Activated T-cell treated with anti-CD3 and anti-CD28 coated beads, Interleukin-2, amount 50 U/mL, for 72 hours (primary cell): ENCODE measurements at places on chromosomes 1 and 21.

DNA sequence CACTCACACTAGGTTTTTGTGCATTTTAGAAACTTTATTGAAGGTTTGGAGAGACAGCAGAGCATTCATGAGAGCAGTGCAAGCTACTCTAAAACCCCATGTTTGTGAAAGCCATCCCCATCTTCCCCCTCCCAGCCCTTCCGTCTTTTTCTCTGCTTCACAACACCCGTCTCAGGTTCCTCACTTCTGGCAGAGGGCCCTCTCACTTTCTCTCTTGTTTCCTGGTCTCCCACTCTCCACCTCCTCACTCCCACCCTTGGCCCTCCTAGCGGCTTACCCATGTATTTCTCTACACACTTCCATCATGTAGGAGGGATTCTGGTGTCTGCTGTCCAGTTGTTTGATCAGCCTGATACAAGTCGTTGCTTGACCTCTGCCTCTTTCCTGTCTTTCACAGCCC is 92.7 kb downstream of the LRRC8C start:
- no peak for DNase-seq

DNA sequence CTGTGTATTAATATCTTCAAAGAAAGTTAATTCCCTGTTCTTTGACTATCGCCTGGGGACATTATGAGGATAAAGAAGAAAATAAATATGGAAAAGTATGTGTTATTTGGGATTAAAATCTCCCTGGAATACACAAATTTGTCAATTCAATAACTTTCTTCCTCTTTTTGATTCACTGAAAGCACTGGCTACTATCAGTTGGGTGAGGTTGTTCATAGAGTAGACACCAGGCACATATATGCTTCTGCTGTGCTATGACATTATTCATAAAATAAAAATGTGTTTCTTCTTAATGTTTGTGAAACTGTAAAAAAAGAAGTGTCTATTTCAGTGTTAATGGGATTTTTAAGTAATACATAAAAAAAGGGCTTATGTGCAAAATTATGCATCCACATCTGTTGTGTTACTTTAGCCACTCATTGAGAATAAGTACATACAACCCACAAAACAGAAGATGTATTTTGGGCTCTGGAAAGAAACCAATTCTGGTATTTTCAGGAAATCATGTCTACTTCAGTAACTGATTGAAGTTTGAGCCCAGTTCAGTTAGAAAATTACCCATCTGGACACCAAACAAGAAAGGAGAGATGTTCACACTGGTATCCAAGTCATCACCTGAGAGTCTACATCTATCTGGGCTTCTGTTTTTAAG is 169.4 kb downstream of the GABPA start:
- no peak for DNase-seq

- DNase-seq = no peak
Measured at GRCh38 chr21:35332841-35333426, 283.8 kb upstream of the RUNX1 start.

DNA sequence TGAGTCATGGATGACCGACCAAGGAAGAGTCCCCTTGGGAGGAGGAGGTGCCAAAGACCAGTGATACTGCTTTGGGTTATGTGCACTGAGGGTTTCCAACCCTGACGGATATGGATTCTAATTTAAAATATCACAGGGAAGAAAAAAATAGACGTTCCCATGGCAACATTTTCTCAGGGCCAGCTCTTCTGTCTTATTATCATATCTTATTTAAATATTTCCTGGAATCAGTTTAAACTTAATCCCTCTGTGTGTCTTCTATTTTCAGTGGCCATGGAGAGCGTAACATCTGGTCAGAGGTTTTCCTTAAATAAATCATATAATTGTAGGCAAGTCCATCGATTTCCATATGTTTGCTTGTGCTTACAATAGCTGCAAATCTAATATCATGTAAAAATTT is 205.4 kb upstream of the FMN2 start:
- DNase-seq = no peak

DNA sequence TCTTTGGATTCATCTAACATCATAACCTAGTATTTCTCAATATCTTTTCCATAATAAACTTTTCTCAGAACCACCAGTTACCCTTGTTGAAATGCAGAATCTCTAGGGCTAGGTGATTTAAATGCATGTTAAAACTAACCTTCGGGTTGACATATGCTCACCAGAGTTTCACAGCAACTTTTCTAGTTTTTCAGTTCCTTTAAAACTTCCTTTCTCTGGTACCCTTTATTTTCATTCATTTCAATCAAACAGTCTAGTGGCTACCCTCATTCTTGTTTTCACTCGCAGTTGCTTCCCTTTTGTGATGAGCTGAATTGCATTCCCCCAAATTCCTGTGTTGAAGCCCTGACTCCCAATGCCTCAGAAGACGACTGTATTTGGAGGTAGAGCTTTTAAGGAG is 712.8 kb upstream of the CHRM3 start:
- DNase-seq = no peak

DNA sequence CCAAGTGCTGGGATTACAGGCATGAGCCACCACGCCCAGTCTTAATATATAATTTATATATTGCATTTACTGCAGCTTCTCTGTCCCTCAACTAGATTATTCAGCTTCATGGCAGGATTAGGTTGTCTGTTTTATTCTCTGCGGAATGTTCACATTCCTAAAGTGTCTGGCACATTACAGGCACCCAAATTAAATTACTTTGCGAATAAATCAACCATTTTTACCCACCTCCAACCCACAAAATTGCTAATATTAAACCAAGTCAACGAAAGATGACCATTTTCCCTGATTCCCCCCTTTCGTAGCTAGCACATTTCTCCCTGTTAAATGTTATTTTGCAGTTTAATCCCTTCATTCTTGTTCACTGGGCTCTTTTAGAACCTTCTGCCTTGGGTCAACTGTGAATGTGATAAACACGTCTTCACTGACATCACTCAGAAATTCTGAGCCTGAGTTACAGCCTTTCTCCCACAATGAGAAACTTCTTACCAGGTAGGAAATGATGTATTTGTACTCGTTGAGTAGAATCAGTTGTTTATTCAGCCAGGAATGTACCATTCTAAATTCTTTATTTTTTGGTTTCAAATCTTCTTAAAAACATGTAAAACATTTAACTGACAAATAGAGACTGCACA is 35.9 kb downstream of the THAP3 start:
- DNase-seq = no peak

DNA sequence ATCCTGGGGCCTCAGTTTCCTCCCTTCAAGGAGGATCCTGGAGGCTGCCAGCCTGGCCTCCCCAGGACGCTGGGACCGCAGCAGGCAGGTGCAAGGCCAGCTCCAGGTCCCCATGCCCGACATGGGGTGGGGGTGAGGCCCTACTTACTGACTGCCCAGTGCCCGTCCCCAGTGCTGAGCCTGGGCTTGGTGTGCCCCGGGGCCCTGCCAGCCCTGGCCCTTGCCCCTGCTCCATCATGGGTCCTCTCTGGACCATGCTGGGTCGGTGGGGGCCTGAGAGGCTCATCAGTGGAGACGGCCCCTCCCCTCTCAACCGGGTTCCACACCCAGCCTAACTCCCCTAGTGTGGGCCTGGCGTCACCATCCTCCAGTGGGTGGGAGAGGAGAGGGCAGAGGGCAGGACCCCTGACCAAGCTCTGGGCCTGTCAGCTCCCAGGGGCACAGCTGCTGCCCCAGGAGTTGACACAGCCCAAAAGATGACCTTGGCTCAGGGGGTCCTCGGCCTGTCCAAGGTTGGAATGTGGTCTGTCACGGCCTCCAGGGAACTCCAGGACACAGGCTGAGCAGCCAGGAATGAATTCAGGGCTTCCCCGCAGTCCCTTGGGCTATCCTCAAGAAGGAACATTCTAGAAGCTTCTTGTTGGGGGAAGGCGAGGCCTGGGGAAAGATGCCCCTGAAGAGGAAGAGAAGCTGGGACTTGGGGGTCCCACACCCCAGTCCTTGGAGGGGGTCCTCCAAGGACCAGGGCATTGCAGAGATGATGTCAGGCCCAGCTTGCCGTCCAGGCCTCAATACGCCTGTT is 17.6 kb upstream of the ARF1 start:
- DNase-seq = no peak

DNA sequence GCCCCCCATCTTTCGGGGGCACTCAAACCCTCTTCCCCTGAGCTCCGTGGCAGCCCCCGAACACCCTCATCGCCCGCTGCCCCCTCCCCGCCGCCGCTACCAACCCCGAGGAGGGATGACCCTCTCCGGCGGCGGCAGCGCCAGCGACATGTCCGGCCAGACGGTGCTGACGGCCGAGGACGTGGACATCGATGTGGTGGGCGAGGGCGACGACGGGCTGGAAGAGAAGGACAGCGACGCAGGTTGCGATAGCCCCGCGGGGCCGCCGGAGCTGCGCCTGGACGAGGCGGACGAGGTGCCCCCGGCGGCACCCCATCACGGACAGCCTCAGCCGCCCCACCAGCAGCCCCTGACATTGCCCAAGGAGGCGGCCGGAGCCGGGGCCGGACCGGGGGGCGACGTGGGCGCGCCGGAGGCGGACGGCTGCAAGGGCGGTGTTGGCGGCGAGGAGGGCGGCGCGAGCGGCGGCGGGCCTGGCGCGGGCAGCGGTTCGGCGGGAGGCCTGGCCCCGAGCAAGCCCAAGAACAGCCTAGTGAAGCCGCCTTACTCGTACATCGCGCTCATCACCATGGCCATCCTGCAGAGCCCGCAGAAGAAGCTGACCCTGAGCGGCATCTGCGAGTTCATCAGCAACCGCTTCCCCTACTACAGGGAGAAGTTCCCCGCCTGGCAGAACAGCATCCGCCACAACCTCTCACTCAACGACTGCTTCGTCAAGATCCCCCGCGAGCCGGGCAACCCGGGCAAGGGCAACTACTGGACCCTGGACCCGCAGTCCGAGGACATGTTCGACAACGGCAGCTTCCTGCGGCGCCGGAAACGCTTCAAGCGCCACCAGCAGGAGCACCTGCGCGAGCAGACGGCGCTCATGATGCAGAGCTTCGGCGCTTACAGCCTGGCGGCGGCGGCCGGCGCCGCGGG is 837 bp downstream of the FOXD3 start:
- DNase-seq = peak; percentile 66

GRCh38 chr1:53625766-53626520 is 113.0 kb downstream of the GLIS1 start:
- no peak for DNase-seq

- no peak for DNase-seq
Measured at GRCh38 chr1:109642626-109643025, 13.3 kb upstream of the GSTM4 start.
